ENCODE measurements at places on chromosomes 5 and 9. TPM values are rescaled to one million over a fixed set of nuclear protein-coding genes. Genes with fewer than 3 reads are reported as not detected.

Gene PPP3R2
- total RNA-seq = not detected

Gene CNTLN
- total RNA-seq = 8.8 TPM

Gene CDH9
- total RNA-seq = not detected

Gene INSL6
- total RNA-seq = not detected

Gene FEM1C
- total RNA-seq = 15.9 TPM

Gene CMYA5
- 0.09 TPM for total RNA-seq

Gene SNX24
- 5.0 TPM for total RNA-seq

Gene CSF2
- not detected for total RNA-seq

Gene FLT4
- 533 TPM for total RNA-seq

Gene P4HA2
- total RNA-seq = 46.3 TPM

Gene SETD9
- total RNA-seq = 21.7 TPM

Gene ALAD
- total RNA-seq = 12.1 TPM
